Muscle of leg (tissue), 16 donors: ENCODE measurements at places on chromosomes 5 and 9. TPM values are rescaled to one million over a fixed set of nuclear protein-coding genes. Genes with fewer than 3 reads are reported as not detected.

DNA sequence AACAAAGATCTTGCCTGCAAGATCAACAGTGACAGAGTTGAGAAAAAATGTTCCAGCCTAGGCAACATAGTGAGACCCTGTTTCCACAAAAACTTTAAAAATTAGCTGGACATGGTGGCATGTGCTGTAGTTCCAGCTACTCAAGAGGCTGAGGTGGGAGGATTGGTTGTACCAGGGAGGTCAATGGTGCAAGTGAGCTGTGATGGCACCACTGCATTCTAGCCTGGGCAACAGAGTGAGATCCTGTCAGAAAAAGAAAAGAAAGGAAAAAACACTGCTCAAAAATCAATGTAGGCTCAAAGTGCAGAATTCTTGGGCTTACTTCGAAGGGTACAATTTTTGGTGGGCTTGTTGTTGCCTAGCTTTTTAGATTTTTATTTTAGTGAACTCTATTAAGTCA, 145.4 kb downstream of the PLPPR1 start:
- no peaks in the 10 kb centered on the region for H3K4me1 ChIP-seq
- H3K27ac ChIP-seq: no peak overlapping the region
- DNase-seq: no peak
- H3K36me3 ChIP-seq: no peaks in the 10 kb centered on the region
- no peak overlapping the region for H3K4me3 ChIP-seq

Gene LPAR1
- 74.9 TPM for polyA plus RNA-seq

Gene LCN2
- 1.4 TPM for polyA plus RNA-seq

Gene INSL6
- not detected for polyA plus RNA-seq

- no peaks in the 10 kb centered on the region for H3K36me3 ChIP-seq
- peak overlapping the region; percentile 41 for H3K4me3 ChIP-seq
- H3K27me3 ChIP-seq: peaks cover 16% of the 10 kb centered on the region
Observed at GRCh38 chr5:159331093-159331973, 1.0 kb upstream of the IL12B start.

GRCh38 chr9:124332361-124333202, 74.8 kb downstream of the NEK6 start:
- peak; percentile 90 for DNase-seq
- H3K36me3 ChIP-seq: peaks cover 55% of the 10 kb centered on the region
- H3K4me1 ChIP-seq: peaks cover 54% of the 10 kb centered on the region

GRCh38 chr5:95557841-95558240, 2.9 kb downstream of the ARSK start:
- H3K27me3 ChIP-seq: no peaks in the 10 kb centered on the region
- peaks cover 3% of the 10 kb centered on the region for H3K4me1 ChIP-seq
- H3K27ac ChIP-seq: no peak overlapping the region
- no peak overlapping the region for H3K4me3 ChIP-seq
